ENCODE measurements at places on chromosomes 16 and 17.

- no peak for DNase-seq
These were observed 482.9 kb upstream of the CDH11 start for GRCh38 chr16:65604771-65605170.

GRCh38 chr16:86581458-86581857 lies 3.1 kb downstream of the FOXL1 start:
- no peak for DNase-seq

DNA sequence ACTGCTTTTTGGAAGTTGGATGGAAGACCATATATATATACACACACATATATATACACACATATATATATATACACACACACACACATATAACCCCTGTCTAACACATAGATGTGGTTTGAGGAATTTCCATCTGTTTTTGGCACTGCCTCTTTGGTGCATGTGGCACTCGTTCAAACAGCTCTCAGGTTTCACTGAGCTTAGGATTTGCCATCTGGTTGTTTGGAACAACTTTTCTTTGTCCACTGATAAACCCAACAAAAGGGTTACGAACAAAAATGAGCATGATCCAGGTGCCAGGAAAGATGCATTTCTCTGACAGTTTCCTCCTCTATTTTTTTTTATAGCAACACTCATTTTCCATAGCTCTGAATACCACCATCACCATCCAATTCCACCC lies 14.6 kb upstream of the KCNJ16 start:
- no peak for DNase-seq

DNA sequence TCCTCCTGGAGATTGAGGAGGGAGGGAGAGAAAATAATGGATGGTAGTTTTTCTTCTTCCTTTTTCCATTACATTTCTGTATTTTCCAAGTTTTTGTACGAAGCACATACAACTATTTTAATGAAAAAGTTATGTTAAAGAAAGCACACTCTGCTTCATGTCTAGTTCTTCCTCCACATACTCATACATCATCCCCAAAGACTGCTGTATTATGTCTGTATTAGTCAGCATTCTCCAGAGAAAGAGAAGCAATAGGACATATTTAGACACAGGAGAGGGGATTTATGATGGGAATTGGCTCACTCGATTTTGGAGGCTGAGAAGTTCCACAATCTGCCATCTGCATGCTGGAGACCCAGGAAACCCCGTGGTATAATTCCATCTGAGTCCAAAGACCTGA lies 10.1 kb upstream of the ACSM2A start:
- DNase-seq: no peak

DNA sequence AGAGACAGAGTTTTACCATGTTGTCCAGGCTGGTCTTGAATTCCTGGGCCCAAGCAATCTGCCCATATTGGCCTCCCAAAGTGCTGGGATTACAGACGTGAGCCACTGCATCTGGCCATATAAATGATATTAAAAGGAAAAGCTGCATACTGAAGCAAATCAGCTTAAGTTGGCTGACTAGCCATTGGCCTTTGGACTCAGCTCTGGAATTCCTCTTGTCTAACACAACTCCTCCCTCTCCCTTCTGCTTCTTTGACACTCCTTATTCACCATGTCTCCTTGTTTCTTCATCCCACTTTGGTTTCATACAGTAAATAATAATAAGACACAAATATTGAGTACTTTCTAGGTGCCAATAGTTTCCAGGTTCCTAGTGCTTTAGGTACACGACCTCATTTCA lies 7.5 kb downstream of the KRT12 start:
- DNase-seq: no peak

DNA sequence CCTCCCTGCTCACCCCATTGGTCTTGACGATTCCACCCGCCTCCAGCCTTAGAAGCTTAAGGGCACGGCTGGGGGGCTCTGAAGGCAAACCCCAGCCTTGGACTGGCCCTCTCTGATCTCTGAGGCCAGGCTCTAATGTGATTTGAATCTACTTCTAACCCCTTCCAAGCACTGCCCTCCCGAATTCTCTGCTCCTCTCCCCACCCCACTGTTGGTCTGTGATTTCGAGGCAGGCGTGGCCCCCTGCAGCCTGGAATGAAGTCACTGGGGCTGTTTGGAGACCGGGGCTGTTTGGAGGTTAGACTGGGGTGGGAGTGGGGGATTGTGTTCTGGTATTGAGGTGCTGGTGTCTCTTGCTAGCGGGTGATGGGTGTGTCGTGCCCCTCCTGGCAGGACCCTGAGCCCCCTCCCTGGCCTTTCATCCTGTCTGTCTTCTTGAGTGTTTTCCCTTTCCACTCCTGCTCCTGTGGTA lies 2.2 kb downstream of the GRB7 start:
- DNase-seq: no peak

- DNase-seq: no peak
These were observed 19.5 kb downstream of the GRIN2C start for GRCh38 chr17:74839990-74840852.

GRCh38 chr16:68244481-68244902 lies 681 bp upstream of the PLA2G15 start:
- DNase-seq: no peak

GRCh38 chr17:76153640-76154039 lies 12.6 kb upstream of the FOXJ1 start:
- DNase-seq: no peak

DNA sequence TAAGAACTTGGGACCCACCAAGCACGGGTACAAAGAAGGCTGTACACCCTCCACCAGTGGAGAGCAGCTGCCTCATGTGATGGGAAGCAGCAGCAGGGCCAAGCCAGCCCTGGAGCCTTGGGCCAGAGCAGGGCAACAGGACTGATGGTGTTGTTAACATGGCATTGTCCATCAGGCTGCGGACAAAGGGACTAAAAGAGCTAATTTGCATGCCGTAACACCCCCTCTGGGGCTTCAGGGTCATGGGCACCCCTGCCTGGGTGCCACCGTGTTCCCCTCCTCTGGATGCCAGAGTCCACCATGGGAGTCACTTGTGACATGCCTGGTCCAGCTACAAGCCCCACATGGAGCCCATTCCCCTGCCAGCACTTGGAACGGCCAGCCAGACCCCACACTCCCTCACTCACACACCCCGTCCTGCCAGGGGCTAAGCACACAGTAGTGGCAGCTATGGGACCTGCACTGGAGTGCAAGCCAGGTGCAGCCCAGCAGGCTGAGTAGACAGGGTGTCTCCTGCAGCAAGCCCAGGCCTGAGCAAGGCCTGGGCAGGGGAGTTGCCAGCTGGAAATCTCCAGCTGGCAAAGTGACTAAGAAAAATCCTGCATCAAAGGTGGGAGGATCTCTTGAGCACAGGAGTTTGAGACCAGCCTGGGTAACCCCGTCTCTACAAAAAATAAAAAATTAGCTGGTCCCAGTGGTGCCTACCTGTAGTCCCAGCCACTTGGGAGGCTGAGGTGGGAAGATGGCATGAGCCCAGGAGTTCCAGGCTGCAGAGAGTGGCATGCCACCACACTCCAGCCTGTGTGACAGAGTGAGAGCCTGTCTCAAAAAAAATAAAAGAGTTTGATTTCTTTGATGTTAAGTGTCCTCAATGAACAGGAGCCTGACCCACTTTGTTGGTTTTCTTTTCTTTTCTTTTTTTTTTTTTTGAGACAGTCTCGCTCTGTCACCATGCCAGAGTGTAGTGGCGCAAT lies 33.7 kb downstream of the NOL11 start:
- DNase-seq: no peak

DNA sequence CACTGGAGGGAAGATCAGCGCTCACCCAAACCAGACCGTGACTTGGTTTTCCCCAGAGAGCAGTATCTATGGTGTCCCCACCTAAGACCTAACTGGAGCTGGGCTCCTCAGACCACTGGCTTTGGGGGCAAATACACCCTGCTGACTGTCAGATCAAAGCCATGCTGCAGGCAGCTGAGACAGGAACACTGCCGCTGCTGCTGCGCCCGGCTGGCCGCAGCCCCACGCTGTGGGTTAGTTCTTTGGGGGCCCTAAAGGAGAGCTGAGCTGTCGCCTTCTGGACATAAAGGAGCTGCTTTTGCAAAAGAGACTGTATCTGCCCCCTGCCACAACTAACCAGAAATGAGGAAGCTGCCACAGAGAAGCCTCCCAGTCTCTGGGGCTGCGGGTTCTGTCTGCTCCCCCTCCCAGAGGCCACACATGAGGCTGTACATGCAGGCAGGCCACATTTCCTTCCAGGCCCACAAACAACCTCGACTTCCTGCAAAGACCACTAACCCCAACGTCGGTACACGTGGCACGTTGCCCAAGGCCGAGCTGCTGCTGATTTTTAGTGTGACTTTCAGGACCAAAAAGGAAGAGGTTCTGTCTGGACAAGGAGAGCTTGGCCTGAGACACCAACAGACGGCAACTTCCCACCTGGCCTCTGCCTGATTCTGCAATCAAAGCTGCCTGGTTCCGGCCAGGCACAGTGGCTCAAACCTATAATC lies 18.2 kb upstream of the ABR start:
- no peak for DNase-seq

DNA sequence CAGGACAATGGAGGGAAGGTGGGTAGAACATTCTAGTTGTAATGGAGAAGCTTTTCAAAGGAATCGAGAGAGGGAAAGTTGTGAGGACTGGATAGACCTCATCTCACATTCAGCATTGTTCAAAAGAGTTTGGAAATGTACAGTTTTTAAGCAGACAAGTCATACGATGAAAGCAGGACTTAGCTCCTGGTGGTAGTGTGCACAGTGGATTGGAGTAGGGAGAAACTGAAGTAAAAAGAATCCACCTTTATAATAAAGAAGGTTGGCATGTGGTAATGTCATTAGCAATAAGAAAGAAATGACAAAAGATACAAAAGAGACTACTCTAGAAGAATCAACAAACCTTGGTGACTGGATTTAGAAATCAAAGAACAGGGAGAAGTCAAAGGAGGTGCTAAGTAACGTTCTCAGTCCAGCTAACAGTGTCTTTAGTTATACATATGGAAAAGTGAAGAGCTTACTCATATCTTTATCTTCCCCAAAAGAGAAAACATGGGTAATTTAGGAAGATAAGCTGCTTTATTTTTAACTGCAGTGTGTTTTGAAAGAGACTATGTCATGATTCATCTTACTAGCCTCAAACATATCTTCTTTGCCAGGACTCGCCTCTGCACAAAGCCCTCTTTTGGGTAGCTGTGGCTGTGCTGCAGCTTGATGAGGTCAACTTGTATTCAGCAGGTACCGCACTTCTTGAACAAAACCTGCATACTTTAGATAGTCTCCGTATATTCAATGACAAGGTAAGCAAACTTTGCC lies 18.7 kb upstream of the EVI2A start:
- no peak for DNase-seq

- DNase-seq: no peak
These were observed 34.7 kb downstream of the MYO15A start for GRCh38 chr17:18143044-18143936.

DNA sequence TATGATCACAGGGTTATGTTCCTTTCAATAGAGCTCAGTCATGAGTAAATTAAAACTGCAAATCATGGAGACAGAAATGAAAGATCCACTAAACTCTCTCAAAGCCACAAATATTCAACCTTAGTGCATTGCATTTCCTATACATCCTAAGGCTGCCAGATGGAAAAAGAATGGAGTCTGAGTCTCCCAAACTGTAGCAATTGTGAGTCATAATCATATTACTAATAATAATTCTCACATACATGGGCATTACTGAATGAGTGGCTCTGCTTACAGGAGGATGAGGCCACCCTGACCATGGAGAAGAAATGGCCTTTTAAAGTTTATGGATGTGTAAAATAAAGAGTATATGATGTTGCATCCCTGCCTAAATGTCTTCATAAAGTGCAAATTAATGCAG lies 3.2 kb downstream of the CA10 start:
- no peak for DNase-seq

DNA sequence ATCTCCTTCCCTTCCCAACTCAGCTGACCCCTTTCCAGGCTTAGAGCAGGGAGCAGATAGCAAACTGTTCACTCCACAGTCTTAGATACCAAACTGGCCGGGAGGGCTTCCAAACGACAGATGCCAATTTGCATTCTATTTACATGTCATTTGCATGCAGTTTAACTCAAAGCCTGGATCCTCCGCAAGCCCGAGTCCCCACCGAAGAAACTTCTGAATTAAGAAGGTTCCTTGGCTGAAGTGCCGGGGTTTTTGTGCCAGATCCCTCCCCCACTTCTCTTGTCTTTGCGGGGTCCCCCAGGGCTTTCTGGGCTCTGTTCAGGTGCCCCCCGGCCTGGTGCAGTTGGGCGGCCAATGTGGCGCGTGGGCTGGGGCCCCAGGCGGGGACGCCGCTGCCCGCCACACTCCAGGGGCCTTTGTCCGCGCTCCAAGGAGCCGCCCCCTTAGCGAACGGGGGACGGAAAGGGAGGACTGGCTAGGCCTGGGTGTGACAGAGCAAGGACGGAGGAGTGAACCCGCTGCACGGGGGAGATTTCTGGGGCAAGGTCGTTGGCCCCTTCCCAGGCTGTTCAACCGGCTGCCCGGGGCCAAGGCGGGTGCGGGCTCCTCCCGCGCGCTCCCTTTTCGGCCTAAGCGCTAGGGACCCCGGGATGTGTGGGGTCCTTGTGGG lies 1.2 kb downstream of the GPRC5B start:
- DNase-seq: no peak

DNA sequence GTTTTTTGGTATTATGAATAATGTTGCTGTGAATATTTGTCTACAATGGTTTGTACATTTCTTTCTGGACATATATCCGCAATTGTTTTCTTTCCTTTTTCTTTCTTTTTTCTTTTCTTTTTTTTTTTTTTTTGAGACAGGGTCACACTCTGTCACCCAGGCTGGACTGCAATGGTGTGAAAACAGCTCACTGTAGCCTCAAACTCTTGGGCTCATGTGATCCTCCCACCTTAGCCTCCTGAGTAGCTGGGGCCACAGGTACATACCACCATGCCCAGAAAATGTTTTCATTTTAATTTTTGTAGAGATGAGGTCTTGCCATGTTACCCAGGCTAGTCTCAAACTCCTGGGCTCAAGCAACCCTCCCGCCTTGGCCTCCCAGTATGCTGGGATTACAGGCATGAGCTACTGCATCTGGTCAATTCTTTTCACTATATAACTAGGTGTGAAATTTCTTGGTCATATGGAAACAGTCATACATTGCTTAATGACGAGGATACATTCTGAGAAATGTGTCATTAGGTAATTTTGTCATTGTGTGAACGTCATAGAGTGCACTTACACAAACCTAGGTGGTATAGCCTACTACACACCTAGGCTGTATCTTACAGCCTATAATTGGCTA lies 15.2 kb downstream of the IL21R start:
- no peak for DNase-seq

DNA sequence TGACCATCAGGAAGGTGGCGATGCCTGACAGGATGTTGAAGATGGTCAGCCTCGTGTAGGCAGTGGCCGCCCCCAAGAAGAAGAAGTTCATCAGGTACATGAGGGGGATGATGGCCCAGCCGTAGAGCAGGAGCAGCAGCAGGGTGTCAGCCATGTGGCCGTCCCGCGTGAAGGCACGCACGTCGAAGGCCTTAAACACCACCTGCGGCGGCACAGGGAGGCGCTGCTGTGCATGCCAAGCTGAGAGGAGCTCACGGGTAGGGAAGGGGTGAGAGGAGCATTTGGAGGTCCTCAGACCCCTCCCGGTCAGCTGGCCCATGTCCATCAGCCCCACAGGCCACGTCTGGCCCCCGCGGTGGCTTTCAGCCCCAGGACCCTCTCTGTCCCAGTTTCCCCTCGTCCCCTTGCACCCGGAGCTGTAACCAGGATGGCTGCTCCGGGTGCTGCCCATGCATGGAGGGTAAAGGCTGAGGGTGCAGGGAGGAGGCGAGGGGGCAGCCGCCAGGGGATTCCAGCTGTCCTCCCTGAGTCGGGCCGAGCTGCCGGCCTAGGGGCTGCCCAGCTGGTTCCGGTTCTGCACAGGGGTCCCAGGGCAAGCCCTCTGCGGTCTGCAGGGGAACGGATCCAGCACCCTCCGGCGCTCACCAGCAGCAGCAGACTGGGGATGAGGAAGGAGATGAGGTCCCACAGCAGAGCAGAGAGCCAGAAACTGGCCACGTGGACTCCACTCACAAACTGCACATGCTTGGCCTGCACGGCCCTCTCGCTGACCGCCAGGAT lies 17.1 kb upstream of the RNPS1 start:
- DNase-seq: no peak

Measured in left renal cortex interstitium (tissue), 4 donors.